ENCODE measurements at places on chromosomes 4 and X. TPM values are rescaled to one million over a fixed set of nuclear protein-coding genes. Genes with fewer than 3 reads are reported as not detected.

- no peak for DNase-seq
These were observed 41.8 kb downstream of the ACSL4 start for GRCh38 chrX:109691277-109691676.

DNA sequence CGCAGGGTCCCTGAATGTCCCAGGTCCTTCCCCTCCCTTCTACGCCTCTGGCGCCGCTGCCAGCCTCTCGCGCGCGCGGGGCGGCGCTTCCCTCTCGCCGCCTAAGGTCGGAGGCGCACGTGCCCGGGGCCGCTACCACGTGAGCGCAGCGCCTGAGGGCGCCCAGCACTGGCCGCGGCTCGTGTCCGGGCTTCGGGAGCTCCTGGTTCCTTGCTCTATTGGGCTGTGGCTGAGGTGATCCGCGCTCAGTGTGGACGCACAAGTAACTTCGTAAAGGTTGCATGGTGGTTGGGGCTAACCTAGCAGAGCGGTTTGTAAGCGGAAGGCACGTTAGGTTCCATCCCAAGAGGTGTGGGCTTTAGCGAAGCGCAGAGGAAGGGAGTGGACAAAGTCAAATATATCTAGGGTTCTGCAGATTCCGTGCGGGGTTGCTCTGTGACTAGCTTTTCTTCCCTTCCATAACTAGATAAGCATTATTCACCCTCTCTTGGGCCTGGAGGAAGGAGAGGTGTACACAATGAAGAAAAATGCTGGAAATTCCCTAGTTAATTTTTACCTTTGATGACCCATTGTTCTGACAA lies 1.8 kb downstream of the TLL1 start:
- peak; percentile 46 for DNase-seq

GRCh38 chr4:120096508-120097297 lies 30.1 kb upstream of the MAD2L1 start:
- DNase-seq, result no peak

DNA sequence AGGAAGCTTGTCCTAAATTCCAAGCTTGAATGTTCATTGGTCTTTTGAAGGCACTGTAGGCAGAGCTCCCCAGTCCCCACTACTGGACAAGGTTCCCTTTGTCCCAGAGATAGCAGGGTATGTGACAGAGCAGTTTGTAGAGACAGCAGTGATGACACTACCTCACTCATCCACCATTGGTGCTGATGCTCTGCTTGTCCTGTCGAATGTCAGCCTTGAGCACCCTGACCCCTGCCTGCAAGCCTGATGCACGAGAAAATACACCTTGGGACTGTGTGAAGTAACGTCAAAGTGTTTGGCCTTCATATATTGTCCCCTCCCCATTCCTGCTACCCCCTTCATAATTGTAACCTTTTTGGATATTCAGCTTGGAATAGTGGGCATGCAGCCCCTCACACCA lies 188.9 kb upstream of the EOLA2 start:
- no peak for DNase-seq

CPLX1 gene
- total RNA-seq, result 115 TPM

DNA sequence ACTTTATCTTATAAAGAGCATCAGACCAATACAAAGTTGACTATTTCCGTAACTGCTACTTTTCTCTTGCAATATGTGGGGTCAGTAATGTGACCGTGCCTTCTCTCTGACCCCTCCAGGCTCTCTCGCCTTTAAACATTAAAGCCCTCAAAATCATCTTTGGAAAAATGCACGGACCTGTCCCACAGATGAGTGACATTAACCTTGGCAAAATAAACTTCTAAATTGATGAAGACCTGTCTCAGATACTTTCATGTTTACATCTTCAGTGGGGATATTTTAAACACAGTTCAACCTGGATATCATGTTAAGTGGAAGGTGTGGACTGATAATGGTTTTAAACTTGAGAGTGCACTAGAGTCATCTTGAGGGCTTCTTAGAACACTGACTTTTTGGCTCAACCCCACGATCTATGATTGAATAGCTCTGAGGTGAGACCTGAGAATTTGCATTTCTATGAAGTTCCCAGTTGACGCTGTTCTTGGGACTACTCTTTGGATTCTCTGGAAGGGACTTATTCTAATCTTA lies 26.7 kb upstream of the CXCL3 start:
- no peak for DNase-seq

DNA sequence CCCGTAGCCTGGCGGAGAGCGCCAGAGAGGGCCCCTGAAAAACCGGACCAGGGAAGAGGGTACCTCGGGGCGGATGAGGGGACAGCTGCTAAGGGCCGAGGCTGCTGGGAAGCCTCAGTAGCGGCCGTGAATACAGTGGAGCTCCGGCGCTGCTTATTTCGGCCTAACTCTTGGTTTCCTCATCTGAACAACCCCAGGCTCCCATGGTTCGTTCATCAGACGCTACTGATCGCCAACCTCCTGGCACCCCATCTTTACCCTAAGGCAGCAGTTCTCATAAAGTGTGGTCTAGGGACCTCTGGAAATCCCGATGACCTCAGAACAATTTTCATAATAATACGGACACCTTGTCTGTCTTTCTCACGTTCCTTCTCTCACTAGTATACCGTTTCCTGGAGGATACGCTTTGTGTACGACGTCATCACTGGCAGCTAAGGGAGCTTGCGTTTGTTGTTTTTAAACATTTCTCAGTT lies 645 bp upstream of the RAB28 start:
- no peak for DNase-seq

- no peak for DNase-seq
These were observed 7.9 kb downstream of the VEGFC start for GRCh38 chr4:176784816-176785215.

DNA sequence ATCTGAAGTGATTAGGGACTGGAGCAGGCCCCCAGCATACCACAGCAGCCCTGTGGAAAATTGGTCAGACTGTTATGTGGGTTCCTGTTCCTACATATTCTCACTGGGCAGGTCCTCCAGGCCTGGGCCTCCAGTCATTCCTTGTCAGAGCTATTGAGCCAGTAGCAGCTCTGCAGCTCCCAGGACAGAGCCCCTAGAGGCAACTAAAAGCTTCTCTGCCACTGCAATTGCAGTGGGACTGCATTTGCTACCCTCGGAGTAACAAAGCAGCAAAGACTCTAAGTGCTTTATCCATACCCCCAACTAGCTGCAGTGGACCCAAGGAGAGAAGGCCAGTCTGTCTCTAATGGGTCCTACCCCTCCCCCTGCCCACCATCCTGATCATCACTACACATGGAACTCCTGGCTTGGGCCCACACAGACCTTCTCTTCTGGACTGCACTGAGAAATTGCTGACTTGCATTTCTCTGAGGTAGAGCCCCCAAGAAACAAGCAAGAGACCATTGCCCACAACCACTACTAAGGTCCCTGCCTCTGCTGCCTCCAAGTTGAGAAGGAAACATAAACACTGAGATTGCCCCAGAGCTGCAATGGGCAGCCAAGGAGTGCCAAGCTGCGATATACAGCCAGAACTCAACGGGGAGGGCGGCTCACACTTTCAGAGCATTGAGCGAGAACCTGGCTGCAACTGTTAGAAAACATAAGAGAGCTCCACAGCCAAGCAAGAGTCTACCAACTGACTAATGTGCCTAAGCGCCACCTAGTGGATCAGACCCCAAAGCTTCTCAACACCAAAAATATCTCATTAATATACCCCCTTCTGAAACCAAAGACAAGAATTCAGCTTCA lies 738.7 kb upstream of the NDST4 start:
- peak; percentile 61 for DNase-seq

SPANXN4 gene
- not detected for total RNA-seq

DNA sequence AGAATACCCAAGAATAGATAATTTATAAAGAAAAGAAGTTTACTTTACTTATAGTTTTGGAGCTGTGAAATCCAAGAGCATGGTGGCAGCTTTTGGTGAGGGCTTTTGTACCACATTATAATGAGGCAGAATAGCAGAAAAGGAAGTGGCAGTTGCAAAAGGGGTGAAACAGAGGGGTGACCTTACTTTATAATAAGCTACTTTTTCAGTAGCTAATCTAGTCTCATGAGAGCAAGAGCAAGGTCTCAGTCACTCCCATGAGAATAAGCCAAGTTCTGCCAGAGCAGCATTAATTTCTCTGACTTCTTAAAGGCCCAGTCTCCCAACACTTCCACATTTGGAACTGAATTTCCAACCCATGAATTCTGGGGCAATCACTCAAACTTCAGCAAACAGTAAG lies 502.0 kb downstream of the GBA3 start:
- no peak for DNase-seq

GRCh38 chrX:46791927-46792809 lies 33.2 kb upstream of the SLC9A7 start:
- DNase-seq, result no peak

- DNase-seq, result no peak
These were observed 125.9 kb downstream of the NSUN7 start for GRCh38 chr4:40875507-40876150.

- DNase-seq, result no peak
These were observed 117.9 kb upstream of the DCAF8L1 start for GRCh38 chrX:28099166-28099565.

DNA sequence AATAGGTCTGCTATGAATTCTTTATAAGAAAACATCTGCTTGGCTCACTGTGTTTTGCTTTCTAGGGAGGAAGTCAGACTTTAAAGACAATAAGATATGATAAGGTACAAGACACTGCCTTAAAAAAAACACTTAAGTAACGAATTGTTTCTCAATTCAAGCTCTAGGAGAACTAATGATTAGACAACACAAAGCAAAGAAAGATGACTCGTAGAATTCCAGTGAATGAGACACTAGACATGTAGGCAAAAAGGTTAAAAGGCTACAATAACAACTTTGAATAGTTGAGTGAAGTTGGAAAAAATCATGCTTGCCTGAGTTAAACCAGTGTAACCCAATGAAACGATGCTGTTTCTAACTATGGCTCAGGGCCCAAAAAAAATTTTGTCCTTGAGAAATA lies 344.4 kb upstream of the ACTRT1 start:
- no peak for DNase-seq

DNA sequence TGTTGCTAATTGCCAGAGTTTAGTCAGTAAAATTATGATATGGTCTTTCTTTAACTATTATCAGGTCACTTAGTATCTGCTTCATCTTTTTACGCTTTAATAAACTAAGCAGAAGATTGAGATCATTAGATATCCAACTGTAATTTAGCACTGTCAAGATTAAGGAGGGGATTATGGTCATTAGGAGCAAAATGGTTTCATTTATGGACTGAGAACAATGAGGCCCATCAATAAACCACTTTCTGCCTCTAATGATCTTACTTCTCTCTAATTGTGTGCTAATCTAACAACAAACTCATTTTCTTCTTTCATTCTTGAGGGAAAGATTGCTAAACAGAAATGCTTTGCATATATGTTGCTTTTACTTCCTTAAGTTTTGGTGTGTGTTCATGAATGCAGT lies 340.4 kb downstream of the RPA4 start:
- DNase-seq, result no peak

TNMD gene
- not detected for total RNA-seq

DNA sequence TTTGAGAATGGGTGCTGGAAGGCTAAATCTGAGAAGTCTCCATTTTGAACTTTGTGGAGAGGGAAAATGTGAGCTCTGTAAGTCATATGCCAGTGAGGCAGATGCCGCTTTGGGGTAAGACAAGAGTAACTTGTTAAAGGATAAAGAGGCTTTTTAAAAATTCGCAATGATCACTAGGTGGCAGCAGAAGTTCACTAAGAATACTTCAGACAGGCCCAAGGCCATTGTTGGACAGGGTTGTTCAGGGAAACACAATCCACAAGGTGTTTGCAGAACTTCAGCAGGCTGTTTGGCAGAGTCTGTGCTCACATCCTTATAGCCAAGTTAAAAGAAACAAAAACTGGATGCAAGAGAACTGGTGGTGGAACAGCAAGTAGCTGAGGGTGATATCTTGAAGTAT lies 13.7 kb upstream of the PIGA start:
- DNase-seq, result no peak

DNA sequence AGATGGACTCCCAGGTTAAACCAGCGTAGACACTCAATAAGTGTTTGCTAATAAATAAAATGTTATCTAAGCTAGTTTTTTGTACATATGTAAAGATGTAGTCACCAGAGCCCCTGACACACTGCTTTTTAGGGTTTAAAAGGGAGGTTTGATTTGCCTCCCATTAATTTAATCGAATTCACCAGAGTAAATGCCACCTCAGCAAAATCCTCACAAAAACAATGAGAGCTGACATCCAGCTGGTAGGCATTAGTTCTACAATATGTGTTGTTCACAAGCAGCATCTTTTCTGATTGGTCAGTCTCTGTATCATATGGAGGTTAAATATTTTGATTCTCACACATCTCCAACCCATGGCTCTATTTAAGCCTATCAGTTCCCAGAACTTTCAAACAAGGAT lies 382.6 kb downstream of the CENPC start:
- no peak for DNase-seq

DNA sequence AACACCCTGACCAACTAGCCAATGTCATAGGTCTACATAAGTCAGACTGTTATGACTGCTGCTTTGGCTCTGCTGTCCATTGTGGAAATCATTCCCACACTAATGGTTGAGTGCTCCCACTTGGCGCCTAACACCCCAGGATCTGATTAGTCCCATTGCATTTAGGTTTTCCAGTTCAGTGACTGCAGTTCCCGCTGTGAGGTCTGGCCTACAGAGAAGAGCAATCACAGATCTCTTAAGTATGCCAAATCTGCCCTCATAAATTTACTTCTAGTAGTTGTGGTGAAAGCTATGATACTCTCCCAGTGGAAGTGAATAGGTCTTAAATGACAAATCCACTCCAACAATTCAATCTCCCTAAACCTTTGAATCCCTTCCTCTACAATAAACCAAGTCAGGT lies 77.3 kb upstream of the IL2 start:
- DNase-seq, result no peak

SPARCL1 gene
- total RNA-seq, result not detected

WWC2 gene
- total RNA-seq, result 18.2 TPM

- no peak for DNase-seq
These were observed 19.8 kb downstream of the TKTL1 start for GRCh38 chrX:154315416-154315815.

DNA sequence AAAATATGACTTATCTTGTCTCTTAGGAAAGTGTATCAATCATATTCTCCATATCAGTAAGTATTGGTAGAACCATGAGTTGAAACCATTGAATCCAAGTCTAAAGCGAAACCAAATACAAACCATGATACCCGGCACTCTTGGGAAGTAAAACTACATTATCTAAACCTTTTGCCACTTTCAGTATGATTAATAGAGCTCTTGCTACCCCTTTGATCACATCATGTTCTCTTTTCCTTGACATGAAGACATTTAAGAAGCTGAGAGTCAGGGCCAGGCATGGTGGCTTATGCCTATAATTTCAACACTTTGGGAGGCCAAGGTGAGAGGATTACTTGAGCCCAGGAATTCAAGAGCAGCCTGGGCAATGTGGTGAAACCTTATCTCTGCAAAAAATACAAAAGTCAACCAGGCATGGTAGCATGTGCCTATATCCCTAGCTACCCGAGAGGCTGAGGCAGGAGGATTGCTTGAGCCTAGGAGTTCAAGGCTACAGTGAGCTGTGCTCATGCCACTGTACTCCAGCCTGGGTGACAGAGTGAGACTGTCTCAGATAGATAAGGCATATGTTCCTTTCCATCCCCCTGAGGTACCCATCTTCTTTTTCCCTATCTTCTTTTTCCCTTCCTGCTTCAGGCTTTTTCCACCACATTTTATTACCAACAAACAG lies 45.4 kb downstream of the CEP135 start:
- DNase-seq, result no peak

NHS gene
- 9.1 TPM for total RNA-seq
